ENCODE measurements at places on chromosomes 1 and 21. TPM values are rescaled to one million over a fixed set of nuclear protein-coding genes. Genes with fewer than 3 reads are reported as not detected.
A peak's percentile ranks its signal among the peaks of the same experiment; 100 is the strongest.

The PLXNA2 gene
- 8.0 TPM for total RNA-seq

DNA sequence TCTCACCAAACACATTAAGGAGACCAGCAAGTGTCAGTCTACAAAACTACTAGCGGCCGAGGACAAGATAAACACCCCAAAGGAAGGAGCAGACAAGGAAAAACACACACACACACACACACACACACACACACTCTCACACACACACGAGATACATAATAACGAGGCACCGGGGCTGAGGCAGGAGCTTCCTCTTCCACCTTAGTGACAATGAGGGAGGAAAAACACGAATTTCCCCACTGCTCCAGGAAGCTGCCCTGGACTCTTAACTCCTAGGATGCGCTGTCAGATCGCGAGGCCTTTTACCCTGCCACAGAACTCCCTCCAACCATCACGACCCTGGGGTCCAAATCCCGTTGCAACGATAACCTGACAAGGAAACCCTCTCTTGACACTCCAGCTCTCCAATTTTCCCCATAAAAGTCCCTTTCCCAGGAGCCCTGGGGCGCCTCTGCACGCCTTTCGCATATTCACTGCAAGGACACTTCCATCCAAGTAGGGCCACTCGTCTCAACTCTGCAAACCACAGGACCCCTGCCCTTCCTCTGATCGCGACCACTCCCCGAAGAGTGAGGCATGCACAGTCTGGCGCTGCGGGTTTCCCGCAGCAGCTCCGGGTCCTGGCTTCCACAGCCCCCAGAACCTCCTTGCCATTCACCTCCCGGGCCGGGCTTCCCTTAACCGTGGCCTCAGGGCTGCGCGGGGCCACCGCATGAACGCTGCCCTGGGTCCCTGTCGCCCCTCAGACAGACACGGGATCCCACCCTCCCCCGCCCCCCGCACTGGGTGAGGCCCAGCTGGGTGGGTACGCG, 581 bp downstream of the ETV3 start:
- peak; percentile 16 for DNase-seq

GRCh38 chr1:38090796-38091195, 44.2 kb upstream of the POU3F1 start:
- no peak for DNase-seq

DNA sequence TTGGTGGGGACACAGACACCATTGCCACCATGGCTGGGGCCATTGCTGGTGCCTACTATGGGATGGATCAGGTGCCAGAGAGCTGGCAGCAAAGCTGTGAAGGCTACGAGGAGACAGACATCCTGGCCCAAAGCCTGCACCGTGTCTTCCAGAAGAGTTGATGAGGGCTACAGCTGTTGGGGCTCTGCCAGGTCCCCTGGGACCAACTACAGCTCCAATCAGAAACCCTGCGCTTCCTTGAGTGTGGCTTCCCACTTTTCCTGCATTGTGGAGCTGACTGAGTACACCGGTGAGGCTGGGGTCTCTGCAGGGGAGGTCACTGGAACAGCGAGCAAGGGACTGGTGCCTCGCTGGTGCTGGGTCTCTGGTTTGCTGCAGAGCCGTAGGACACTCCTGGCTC, 4.5 kb downstream of the ADPRS start:
- DNase-seq = no peak

- DNase-seq = no peak
Observed at GRCh38 chr1:117098287-117098890, 23.2 kb downstream of the TRIM45 start.

- DNase-seq = no peak
Observed at GRCh38 chr1:228077565-228078330, 4.8 kb upstream of the ARF1 start.

- peak; percentile 65 for DNase-seq
Observed at GRCh38 chr1:200795156-200795555, 56.5 kb downstream of the CAMSAP2 start.

GRCh38 chr1:89310505-89310904, 37.8 kb upstream of the GBP5 start:
- DNase-seq = no peak

GRCh38 chr1:203526130-203526529, 32.2 kb downstream of the OPTC start:
- no peak for DNase-seq

The JAM2 gene
- total RNA-seq = 3.0 TPM

GRCh38 chr21:34582506-34583150, 32.3 kb downstream of the RCAN1 start:
- peak; percentile 65 for DNase-seq

DNA sequence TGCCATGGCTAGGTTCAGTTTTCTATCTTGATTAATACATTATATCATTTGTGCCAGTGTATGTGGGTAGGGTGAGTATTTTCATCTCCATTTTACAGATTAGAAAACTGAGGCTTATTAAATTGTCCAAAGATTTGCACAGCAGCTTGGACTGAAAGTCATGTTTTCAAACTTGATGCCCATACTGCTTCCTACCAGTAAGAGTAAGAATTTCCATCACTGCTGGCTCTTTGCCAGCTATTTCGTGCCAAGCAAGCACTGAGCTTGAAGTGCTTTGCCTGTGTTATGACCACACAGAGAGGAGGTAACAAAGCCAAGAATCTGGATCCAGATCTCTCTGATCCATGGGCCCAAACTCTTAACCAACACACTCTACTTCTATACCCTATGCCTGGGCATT, 295.0 kb downstream of the VAV3 start:
- peak; percentile 51 for DNase-seq

- no peak for DNase-seq
Observed at GRCh38 chr21:45780647-45781046, 137.1 kb downstream of the PCBP3 start.

Measured in fibroblast of the aortic adventitia (primary cell).